HEK293T (cell line): ENCODE measurements at places on chromosomes 11 and 22.

- no peak for DNase-seq
Measured at GRCh38 chr11:107957109-107957588, 28.9 kb downstream of the RAB39A start.

GRCh38 chr22:27989758-27990450 lies 70.8 kb upstream of the PITPNB start:
- no peak for DNase-seq

GRCh38 chr11:108593214-108593922 lies at the start of gene EXPH5:
Gene EXPH5 (minus strand): TSS chr11:108593768. CDS start chr11:108593536, 232 bp downstream.
- peak; percentile 91 for DNase-seq

DNA sequence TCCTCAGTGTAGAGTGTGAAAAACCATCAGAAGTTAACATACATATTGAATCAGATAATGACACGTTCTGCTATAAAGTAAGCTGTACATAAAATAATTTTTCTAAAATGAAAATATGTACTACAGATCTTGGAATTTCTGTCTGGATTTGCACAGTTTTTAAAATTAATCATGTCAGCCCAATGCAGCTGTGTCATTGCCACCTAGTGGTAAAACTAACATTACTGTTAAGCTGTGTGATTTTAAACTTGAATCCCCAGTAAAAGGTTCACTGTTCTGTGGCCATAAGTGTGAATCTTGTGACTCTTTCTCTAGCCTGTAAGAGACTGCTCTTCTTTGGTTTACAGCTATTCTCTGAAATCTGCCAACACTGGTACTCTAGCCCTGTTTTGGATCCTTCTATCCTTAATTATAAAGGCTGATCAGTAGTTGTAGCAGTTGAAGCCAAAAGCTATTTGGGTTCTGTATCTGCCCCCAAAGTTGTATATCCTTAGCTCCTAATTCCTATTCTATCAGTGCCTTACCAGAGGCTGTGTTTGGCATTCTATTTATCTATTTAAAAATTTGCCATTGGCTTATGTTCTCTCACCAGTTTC lies 4.0 kb downstream of the JRKL start:
- peak; percentile 17 for DNase-seq

- no peak for DNase-seq
Measured at GRCh38 chr11:100525635-100526034, 161.5 kb upstream of the ARHGAP42 start.

DNA sequence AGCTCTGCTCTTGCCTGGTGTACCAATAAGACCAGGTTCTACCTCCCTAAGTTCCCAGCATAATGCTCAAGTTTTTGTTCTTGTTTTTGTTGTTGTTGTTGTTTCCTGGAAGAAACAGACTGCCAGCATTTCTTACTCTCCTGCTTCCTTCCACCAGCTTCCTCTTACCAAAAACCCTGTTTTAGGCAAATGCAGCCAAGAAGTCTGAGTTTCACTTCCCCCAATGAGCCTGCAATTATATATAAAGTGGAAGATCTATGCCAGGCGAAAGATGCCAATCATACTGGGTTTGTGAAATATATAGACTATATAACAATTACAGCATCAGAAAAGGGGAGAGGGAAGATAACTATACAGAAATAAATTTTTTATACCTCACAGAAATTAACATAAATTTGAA lies 931.5 kb upstream of the FAT3 start:
- no peak for DNase-seq

GRCh38 chr11:95337175-95337957 lies 106.4 kb upstream of the SESN3 start:
- DNase-seq: no peak

GRCh38 chr22:35766654-35767580 lies 49.2 kb downstream of the APOL5 start:
- DNase-seq: no peak

DNA sequence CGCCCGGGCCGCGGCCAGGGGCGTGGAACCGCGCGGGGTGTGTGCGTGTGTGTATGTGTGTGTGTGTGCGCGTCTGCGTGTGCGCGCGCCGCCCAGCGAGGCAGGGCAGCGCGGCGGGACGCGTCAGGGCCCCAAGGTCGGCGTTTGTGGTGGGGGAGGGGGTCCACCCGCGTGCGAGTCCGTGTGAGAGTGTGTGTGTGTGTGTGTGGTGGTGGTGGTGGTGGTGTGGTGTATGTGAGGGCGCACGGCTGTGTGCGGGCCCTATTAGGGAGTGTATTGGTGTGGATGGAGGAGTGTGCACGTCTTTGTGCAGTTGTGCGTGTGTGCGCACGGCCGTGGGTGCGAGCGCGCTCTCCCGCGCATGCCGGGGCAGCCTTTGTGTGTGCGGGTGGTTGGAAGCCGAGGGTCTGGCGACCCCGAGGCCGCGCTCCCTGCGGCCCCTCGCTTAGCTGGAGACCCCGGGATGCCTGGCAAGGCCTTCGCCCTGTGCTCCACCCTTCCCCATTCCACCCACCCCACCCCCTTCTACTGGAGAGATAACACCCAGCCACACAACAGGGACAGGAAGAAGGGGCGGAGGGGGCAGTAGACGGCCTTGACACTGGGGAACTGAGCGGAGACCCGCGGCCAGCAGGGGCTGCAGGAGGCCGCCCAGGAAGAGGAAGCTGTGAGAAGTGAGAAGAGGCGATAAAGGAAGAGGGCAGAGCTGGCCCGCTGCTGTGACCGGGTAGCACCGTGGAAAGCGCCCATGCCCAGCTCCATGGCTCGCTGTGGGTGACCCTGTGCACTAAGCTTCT lies 528 bp upstream of the ARRB1 start:
- DNase-seq: no peak

GRCh38 chr11:1064167-1064566 lies 10.5 kb upstream of the MUC2 start:
- no peak for DNase-seq

DNA sequence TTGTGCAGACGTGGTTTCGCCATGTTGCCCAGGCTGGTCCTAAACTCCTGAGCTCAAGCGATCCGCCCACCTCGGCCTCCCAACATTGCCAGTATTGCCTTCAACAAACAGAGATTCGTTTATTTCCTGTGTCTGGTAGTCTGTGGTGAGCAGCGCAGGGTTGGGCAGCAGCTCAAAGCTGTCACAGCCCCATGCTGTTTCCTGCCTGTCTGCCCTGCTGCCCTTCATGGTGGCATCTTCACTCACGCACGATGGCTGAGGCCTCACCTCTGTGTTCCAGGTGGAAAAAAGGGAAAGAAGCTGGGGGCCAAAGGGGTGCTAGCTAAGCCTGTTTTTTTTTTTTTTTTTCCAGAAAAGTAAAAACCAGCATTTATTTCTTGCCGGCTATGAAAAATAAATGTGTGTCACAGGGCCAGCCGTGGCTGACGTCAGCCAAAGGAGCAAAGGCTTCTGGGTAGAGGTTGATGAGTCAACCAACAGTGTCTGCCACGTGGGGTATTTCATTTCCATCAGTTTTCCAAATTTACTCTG lies 28.8 kb downstream of the TBC1D22A start:
- no peak for DNase-seq

GRCh38 chr11:81915045-81915444 lies 818.6 kb downstream of the FAM181B start:
- no peak for DNase-seq

GRCh38 chr11:127066401-127067090 lies 66.0 kb upstream of the KIRREL3 start:
- no peak for DNase-seq

GRCh38 chr22:19723983-19724827 lies 866 bp downstream of the GP1BB start:
- peak; percentile 92 for DNase-seq

GRCh38 chr22:26398741-26399153 lies 30.3 kb upstream of the ASPHD2 start:
- DNase-seq: peak; percentile 67

GRCh38 chr22:47304854-47305253 lies 542.4 kb downstream of the TBC1D22A start:
- DNase-seq: no peak

GRCh38 chr11:9016916-9017642 lies 13.3 kb upstream of the NRIP3 start:
- DNase-seq: no peak

DNA sequence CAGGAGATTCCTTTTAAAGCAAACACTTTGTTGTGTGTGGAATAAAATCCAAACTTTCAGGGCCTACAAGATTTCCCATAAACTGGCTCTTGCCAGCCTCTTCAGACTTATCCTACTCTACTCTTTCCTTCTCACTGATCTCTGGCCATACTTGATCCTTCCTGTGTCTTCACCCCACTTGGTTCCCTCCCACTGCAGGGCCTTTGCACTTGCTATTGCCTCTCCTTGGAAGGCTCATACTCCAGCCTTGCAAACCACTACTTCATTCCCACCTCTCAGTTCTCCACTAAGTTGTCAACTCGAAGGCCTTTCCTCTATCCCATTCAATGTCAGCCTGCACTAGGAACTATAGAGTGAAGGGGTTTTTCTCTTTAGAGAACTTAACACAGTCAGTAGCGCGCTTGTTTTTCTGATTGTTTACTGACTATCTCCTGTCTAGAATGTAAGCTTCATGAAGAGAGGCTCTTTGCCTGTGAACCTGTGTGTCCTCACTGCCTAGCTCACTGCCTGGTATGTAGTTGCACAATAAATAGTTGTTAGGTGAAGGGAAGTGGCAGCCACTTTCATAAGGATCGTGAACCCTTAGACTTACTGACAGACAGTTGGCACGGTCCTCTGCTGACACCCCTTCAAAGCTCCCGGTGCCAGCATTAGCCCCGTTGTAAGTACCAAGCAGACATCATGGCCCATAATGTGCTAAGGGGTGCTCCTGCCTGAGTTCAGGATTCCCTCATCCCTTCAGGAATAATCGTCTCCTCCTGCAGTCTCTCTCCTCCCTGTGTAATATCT lies 833 bp upstream of the ME3 start:
- DNase-seq: no peak

DNA sequence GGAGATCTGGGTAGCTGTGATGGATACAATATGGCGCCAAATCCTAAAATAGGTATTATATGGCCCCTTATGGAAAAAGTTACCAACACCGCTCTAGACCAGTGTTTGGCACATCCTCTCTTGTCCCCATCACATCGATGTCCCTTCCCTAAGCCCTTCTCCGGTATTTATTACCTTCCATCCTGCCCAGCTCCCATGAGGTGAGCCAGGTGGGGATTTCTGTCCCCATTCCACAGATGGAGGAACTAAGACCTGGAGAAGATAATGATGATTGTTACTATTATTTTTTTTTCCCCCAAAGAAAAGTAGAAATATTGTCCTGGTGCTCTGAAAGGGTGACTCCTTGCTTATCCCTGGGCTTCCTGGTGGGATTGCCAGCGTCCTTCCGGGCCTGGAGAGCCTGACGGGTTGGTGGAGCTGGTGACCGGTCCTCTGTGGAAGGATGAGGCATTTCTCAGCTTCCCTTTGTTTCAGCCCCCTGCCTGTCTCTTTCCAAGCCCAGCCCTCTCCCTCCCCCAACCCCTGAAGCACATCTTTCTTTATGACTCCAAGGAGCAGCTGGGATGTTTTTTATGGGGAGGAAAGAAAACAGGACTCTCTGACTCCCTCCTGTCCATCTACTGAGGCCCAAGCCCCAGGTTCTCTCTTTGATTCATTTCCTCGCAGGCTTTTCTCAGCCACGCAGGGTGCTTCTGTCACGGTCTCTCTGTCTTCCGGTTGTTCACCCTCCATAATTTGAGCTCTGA lies 65.4 kb downstream of the TP53I11 start:
- no peak for DNase-seq

GRCh38 chr22:50105208-50106100 lies 15.6 kb downstream of the MOV10L1 start:
- DNase-seq: peak; percentile 20

DNA sequence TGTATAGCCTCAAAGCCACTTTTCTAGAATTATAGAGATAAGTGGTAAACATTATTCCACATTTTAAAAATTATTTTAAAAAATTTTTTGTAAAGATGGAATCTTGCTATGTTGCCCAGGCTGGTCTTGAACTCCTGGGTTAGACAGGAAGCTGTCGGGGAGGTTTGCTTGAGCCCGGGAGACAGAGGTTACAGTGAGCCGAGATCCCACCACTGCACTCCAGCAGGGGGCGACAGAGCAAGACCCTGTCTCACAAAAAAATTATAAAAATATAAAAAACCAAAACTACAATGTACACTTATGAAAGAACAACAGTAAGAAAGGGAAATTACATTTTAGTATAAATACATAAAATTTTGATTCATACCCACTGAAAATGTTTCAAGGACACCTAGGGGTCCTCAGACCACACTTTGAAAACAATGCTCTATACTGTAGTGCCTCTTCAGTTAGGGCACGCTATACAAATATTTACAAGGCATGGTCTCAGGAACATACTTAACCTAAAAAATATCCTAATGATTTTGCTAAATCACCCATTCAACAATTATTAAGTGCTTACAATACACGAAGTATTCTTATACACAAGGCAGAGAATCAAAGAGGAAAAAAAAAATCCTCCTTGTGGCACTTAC lies 111.2 kb downstream of the MRTFA start:
- DNase-seq: no peak

GRCh38 chr11:115585361-115586024 lies 81.3 kb upstream of the CADM1 start:
- no peak for DNase-seq
